ENCODE measurements at places on chromosomes 12 and 14.

- DNase-seq = no peak
Measured at GRCh38 chr12:108690191-108690518, 41.2 kb downstream of the CORO1C start.

DNA sequence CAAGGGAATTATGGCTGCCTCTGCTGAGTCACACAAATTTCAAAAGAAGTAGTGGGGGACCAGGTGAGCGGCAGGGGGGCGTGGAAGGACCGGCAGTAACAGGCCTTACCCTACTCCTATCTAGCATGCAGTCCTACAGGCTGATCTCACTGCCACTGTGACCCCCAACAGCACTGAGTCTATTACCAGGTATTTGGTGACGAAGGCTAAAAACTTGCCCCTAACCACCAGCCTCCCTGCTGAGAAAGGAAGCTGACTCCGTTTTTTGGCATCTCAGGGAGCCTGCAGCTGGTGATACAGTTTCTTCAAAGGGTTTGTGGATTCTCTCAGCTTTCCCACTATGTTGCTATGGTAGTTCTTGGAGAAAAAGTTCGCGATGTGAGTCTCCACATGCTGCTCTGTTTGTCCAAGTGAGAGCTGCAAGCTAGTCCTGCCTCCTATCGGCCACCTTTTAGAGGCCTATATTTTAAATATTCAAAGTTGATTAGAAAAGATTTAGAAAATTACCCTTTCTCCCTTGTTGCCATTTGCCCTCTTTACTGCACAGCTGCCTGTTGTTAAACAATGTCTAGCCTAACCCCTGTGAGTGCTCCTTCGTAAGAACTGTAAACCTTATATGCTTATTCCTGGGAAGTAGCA, 57.1 kb upstream of the SLCO1B1 start:
- no peak for DNase-seq

DNA sequence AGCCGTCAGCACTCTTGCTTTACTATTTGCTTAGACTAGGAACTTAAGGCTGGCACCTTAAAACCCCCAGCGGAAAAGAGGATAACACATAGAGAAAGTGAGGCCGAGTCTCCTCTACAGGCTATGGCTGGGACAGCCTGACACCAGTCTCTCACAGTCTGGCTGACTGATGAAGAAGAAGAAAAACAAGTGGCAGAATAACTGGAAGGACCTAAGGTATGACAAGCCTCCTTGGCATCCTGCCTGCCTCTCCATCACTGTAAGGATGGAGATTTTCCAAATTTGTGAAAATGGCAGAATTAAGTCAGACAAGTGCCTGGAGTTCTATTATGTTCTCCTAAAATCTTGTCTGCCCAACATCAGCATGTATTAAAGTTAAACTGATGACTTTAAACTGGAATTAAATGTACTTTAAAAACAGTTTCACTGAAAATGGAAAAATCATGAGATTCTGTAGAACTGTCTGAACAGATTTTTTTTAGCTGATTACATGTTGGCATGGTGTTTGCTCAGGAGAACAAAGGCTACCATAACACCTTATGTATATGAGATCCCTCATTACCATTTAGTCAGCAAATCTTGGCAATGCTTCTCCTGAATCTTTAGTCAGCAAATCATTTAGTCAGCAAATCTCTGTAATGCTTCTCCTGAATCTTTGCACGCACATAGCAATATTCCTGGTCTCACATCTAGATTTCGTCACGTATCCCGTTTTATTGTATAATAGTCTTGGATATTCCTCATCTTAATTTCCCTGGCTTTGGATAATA, 140.3 kb upstream of the AEBP2 start:
- no peak for DNase-seq

GRCh38 chr12:106736051-106736957, 38.2 kb upstream of the RIC8B start:
- DNase-seq = no peak

GRCh38 chr12:170371-171225, 43.4 kb downstream of the SLC6A12 start:
- DNase-seq = no peak

DNA sequence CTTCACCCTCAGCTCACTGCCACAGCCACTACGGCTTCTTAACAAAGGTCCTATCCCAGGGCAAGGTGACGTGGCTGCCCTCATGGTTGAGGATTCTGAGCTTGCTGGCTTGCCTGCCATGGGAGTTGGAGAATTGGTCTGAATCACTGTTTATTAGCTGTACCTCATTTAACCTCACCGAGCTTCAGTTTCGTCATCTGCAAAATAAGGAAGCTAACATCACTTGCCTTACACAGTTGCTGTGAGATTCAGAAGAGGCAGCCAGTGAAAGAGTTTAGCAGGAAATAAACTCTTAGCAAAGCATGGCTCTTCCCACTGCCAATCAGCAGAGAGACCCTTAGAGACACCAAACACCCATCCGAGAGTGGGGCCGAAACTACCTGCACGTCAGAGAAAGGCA, 90.1 kb upstream of the KCNA1 start:
- DNase-seq = no peak
